ENCODE measurements at places on chromosomes 13 and 19. TPM values are rescaled to one million over a fixed set of nuclear protein-coding genes. Genes with fewer than 3 reads are reported as not detected.

GRCh38 chr19:20028611-20029010 lies 10.7 kb downstream of the ZNF682 start:
- no peaks in the 10 kb centered on the region for H3K4me1 ChIP-seq
- no peak overlapping the region for H3K4me3 ChIP-seq
- no peaks in the 10 kb centered on the region for H3K27me3 ChIP-seq

GRCh38 chr13:61695147-61695546 lies 279.5 kb upstream of the PCDH20 start:
- no peaks in the 10 kb centered on the region for H3K36me3 ChIP-seq
- no peak overlapping the region for H3K4me3 ChIP-seq
- no peak for DNase-seq
- H3K4me1 ChIP-seq, result no peaks in the 10 kb centered on the region
- no peaks in the 10 kb centered on the region for H3K27me3 ChIP-seq

GRCh38 chr13:38763446-38764381 lies 76.8 kb downstream of the FREM2 start:
- no peak overlapping the region for H3K4me3 ChIP-seq
- no peaks in the 10 kb centered on the region for H3K4me1 ChIP-seq
- no peaks in the 10 kb centered on the region for H3K27me3 ChIP-seq
- no peak overlapping the region for H3K27ac ChIP-seq

GRCh38 chr13:101155920-101156319 lies 260.4 kb downstream of the NALCN start:
- no peak overlapping the region for H3K27ac ChIP-seq
- no peak overlapping the region for H3K4me3 ChIP-seq

GRCh38 chr13:37681281-37682032 lies 82.9 kb upstream of the POSTN start:
- no peak overlapping the region for H3K4me3 ChIP-seq
- peak overlapping the region; percentile 23 for H3K27ac ChIP-seq
- no peaks in the 10 kb centered on the region for H3K4me1 ChIP-seq
- DNase-seq, result no peak
- H3K27me3 ChIP-seq, result no peaks in the 10 kb centered on the region

- DNase-seq, result no peak
- H3K4me3 ChIP-seq, result no peak overlapping the region
- no peaks in the 10 kb centered on the region for H3K36me3 ChIP-seq
- H3K4me1 ChIP-seq, result no peaks in the 10 kb centered on the region
- H3K27me3 ChIP-seq, result no peaks in the 10 kb centered on the region
- no peak overlapping the region for H3K27ac ChIP-seq
These were observed 164.0 kb upstream of the ZNF507 start for GRCh38 chr19:32181216-32181920.

- H3K27ac ChIP-seq, result no peak overlapping the region
- no peaks in the 10 kb centered on the region for H3K27me3 ChIP-seq
- DNase-seq, result no peak
- H3K36me3 ChIP-seq, result peaks cover 15% of the 10 kb centered on the region
- H3K4me3 ChIP-seq, result no peak overlapping the region
These were observed 2.0 kb downstream of the GGN start for GRCh38 chr19:38385804-38386257.

GRCh38 chr13:28468023-28468915 lies 26.7 kb downstream of the FLT1 start:
- no peak for DNase-seq
- peaks cover 16% of the 10 kb centered on the region for H3K27me3 ChIP-seq
- no peak overlapping the region for H3K4me3 ChIP-seq
- H3K36me3 ChIP-seq, result no peaks in the 10 kb centered on the region
- no peak overlapping the region for H3K27ac ChIP-seq
- no peaks in the 10 kb centered on the region for H3K4me1 ChIP-seq

DNA sequence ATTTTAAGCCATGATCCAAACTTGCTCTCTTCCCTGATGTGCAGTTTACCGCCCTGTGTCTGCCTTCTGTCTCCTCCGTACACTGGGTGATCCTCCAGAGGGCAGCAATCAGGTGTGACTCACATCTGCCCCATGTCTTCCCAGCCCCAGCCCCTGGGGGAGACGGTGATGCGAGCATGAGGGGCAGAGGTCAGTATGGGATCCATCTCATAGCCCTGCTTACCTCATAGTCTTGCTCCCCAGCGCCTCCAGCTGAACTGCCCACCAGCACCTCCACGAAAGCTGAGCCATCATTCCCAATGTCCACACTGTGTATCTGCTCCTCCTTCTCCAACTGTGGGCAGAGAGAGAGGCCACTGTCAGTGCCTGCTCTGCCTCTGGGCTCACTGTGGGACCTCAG lies 14.6 kb downstream of the XRCC1 start:
- peaks cover 5% of the 10 kb centered on the region for H3K4me1 ChIP-seq
- H3K27me3 ChIP-seq, result no peaks in the 10 kb centered on the region
- no peak overlapping the region for H3K4me3 ChIP-seq
- no peak for DNase-seq
- H3K36me3 ChIP-seq, result peaks cover 5% of the 10 kb centered on the region

DNA sequence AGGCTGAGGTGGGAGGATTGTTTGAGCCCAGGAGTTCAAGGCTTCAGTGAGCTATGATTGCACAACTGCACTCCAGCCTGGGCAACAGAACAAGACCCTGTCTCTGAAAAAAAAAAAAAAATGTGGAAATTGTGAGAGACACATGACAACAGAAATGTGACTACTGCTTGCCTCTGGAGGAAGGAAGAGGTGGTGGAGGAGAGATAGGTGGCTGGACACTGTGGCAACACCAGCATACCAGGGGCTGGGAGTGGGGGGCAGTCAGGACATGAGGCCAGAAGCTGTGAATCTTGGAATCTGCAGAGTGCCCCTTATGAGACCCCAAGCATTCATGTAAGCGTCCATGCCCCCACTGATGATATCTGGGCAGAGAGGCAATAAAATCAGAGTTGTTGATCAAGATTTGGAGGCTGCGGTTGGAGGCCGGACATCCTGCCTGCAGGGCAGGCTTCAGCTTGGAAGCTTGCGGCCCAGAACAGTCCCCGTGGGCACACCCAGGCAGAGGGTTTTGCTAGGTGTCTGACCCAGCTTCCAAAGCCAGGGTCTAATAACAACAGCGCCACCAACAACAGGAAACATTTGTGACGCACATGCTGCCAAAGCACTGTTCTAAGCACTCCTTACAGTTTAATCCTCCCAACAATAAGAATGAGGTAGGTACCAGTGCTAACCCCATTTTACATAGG lies 16.9 kb downstream of the FAM187B start:
- H3K27me3 ChIP-seq, result no peaks in the 10 kb centered on the region
- H3K36me3 ChIP-seq, result no peaks in the 10 kb centered on the region
- peaks cover 20% of the 10 kb centered on the region for H3K4me1 ChIP-seq
- no peak for DNase-seq

- H3K4me3 ChIP-seq, result no peak overlapping the region
- DNase-seq, result no peak
- H3K36me3 ChIP-seq, result no peaks in the 10 kb centered on the region
- peaks cover 5% of the 10 kb centered on the region for H3K4me1 ChIP-seq
- H3K27me3 ChIP-seq, result no peaks in the 10 kb centered on the region
These were observed 44.9 kb upstream of the C13orf42 start for GRCh38 chr13:51155776-51156515.

- DNase-seq, result no peak
- H3K27me3 ChIP-seq, result no peaks in the 10 kb centered on the region
- H3K36me3 ChIP-seq, result peaks cover 13% of the 10 kb centered on the region
- peaks cover 13% of the 10 kb centered on the region for H3K4me1 ChIP-seq
These were observed 60.1 kb downstream of the KLF2 start for GRCh38 chr19:16384688-16385087.

GRCh38 chr13:73075954-73076353 lies 17.1 kb downstream of the KLF5 start:
- no peaks in the 10 kb centered on the region for H3K36me3 ChIP-seq
- peak overlapping the region; percentile 97 for H3K27ac ChIP-seq
- DNase-seq, result no peak
- no peak overlapping the region for H3K4me3 ChIP-seq

DNA sequence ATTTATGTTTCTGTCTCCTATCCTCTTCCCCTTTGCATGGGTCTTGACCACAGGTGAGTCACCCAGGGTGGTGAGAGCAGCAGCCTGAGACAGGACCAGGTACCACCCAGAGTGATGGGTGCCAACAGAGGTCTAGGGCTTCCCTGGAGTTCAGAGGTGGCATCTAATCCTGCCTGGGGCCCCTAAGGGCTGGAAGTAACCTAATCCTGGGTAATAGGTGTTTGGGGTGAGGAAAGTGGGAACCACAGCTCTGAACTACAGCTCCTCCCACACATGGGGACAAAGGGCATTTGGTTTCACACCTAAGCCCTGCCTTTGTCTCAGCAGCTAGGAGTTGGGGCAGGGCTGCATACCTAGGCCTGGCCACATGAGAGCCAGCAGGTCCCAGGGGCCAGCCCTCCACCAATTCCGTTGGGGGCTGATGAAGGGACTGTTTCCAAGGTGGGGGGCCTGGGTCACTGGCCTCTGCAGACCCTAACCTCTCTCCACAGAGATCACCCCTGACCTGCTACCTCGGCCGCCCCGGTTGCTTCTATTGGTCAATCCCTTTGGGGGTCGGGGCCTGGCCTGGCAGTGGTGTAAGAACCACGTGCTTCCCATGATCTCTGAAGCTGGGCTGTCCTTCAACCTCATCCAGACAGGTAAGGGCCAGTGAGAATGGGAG lies 8.0 kb downstream of the SPHK2 start:
- peaks cover 48% of the 10 kb centered on the region for H3K36me3 ChIP-seq
- H3K4me1 ChIP-seq, result peaks cover 90% of the 10 kb centered on the region
- no peak overlapping the region for H3K4me3 ChIP-seq
- no peaks in the 10 kb centered on the region for H3K27me3 ChIP-seq
- no peak for DNase-seq
- H3K27ac ChIP-seq, result peak overlapping the region; percentile 61

GRCh38 chr13:96444676-96445075 lies 354.8 kb downstream of the HS6ST3 start:
- no peaks in the 10 kb centered on the region for H3K27me3 ChIP-seq
- H3K4me1 ChIP-seq, result no peaks in the 10 kb centered on the region
- H3K4me3 ChIP-seq, result no peak overlapping the region
- no peak overlapping the region for H3K27ac ChIP-seq

- H3K4me1 ChIP-seq, result peaks cover 9% of the 10 kb centered on the region
- DNase-seq, result no peak
- H3K27me3 ChIP-seq, result no peaks in the 10 kb centered on the region
- no peak overlapping the region for H3K4me3 ChIP-seq
- peaks cover 18% of the 10 kb centered on the region for H3K36me3 ChIP-seq
- no peak overlapping the region for H3K27ac ChIP-seq
These were observed 138.7 kb downstream of the KDM4B start for GRCh38 chr19:5107432-5108122.

GRCh38 chr13:48232420-48233045 lies 473 bp upstream of the ITM2B start:
- peak overlapping the region; percentile 89 for H3K27ac ChIP-seq
- H3K4me1 ChIP-seq, result peaks cover 50% of the 10 kb centered on the region
- DNase-seq, result no peak
- H3K27me3 ChIP-seq, result no peaks in the 10 kb centered on the region
- H3K36me3 ChIP-seq, result no peaks in the 10 kb centered on the region
- peak overlapping the region; percentile 79 for H3K4me3 ChIP-seq

GRCh38 chr19:46603195-46603637 lies 2.1 kb downstream of the CALM3 start:
- H3K4me1 ChIP-seq, result peaks cover 16% of the 10 kb centered on the region
- H3K36me3 ChIP-seq, result peaks cover 27% of the 10 kb centered on the region
- H3K27me3 ChIP-seq, result no peaks in the 10 kb centered on the region
- DNase-seq, result no peak

Gene LILRA6
- total RNA-seq, result 0.53 TPM

Gene ONECUT3
- not detected for total RNA-seq

Gene CCDC8
- total RNA-seq, result 1.7 TPM

Gene NLRP11
- not detected for total RNA-seq

Gene SHANK1
- total RNA-seq, result not detected

Gene SPACA4
- total RNA-seq, result 1.4 TPM

Gene CARM1
- 21.4 TPM for total RNA-seq

Measured in esophagus squamous epithelium (tissue), 5 donors.